CD4-positive, alpha-beta T cell treated with Interleukin-1 beta for 1 hour (primary cell): ENCODE measurements at places on chromosomes 2 and 18.

- DNase-seq, result no peak
Observed at GRCh38 chr2:120963997-120964705, 228.5 kb downstream of the GLI2 start.

GRCh38 chr2:36235426-36235825 lies 120.2 kb upstream of the CRIM1 start:
- DNase-seq, result no peak

DNA sequence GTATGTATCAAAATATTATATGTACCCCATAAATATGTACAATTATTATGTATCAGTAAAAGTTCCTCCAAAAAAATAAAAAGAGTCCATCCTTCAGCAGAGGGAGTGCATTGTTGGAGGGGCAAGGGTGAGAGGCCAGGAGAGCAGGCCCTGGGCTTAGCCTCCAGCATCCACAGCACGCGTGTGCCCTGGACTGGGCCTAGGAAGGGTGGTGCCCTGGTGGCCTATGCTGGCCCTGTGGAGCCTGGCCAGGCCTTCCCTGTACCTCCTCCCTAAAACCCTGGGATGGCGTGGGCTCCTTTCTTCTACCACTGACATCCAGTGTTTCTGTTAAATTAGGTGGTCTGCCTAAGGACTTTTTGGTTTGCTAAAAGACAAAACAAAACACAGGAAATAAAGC lies 93.4 kb downstream of the SH3RF3 start:
- DNase-seq, result no peak

- no peak for DNase-seq
Observed at GRCh38 chr2:77301441-77301840, 220.7 kb downstream of the LRRTM4 start.
